Fibroblast of the conjunctiva (primary cell): ENCODE measurements at places on chromosomes 4 and X.

- no peak for DNase-seq
Observed at GRCh38 chr4:108003982-108004515, 14.4 kb downstream of the HADH start.

DNA sequence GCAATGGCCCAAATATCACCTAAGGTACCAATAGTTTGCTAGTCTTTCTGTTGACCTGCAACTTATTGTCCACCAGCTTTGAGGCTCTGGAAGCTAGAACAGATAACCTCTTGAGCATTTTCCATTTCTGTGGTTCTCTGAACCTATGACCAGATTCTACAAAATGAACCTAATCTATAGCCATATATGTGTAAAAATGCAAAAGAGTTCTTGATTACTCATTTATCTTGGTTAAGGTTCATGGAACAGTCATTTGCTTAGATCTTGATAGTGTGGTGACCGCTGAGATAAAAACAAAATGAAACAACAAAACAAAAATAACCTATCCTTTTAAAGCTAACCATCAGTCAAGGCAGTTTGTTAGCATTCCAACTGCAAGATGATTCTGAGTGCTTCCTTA lies 9.3 kb upstream of the GATB start:
- no peak for DNase-seq

- no peak for DNase-seq
Observed at GRCh38 chrX:131279617-131280016, 9.5 kb downstream of the IGSF1 start.

GRCh38 chr4:41172786-41173185 lies 41.6 kb downstream of the APBB2 start:
- no peak for DNase-seq

GRCh38 chrX:13489454-13489853 lies 79.9 kb upstream of the EGFL6 start:
- DNase-seq, result peak; percentile 56

DNA sequence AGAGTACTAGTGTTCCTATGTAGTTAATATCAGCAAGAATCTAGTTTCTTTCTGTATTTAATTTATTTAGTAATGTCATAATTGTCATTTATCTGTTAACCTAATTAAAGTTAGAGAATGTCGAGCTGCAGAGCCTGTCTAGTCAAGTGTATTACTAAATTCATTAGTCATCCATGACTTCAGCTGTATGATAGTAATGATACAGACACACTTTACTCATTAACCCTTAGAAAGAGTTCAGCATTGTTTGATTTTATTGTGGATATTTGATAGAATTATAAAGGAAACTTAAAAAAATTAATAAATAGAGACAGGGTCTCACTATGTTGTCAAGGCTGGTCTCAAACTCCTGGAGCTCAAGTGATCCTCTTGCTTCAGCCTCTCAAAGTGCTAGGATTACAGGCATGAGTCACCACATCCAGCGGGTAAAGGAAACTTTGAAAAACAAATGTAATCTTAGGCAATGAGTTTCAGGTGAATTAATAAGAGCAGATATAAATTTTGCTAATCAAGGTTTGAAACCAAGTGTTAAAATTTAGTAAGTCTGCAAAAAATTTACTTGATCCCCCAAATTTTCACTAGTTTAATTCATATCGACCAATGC lies 110.6 kb downstream of the ANK2 start:
- no peak for DNase-seq

GRCh38 chr4:76090241-76090691 lies 15.8 kb downstream of the ART3 start:
- DNase-seq, result peak; percentile 53

DNA sequence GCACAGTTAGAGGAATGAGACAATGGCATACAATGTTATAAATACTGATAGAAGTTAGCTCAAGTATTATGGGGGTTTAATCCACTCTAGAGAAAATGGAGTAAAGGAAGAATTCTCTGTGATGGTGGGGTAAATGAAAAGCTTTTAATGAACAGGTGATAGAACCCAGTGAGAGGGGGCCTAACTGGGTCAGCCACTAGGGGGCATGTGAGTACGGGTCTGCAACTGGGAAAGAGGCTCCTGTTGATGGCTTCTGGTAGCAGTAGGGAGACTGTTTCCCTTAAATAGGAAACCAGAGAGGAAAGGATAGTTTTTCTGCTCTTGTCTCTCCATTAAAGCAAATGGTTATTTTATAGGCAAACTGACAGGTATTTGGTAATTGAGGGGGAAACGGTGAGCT lies 132.8 kb upstream of the GPR101 start:
- DNase-seq, result no peak

DNA sequence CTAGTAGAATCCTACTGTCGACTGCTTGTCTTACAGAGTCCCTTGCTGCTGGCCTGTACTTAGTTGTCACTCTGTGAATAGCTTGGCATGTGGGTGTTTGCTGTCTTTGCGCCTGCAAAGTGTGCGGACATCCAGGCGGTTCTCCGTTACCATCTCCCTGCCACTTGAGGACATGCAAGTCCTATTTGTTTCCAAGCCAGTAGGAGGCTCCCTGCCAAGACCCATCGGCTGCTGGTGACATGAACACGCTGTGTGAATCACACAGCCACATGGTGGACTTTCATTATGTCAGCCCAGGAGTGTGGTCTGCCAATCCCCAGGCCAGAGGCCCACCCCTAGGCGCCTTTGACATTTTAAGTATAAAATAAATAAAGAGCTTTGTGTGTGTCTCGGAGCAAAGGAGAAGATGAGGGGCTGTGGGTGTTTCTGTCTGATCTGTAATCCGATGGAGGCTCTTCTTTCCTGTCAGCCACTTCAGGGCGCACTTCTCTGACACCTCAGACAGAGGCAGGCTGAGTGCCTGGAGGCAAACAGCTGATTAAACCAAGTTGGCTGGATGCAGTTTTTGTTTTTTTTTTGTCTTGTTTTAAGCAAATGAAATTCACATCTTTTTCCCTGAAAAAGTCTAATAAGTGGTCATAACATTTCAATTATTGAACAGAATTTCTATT lies 51.5 kb downstream of the ALPK1 start:
- peak; percentile 43 for DNase-seq

- no peak for DNase-seq
Observed at GRCh38 chrX:153580700-153581386, 18.1 kb downstream of the CCNQ start.
